ENCODE measurements at places on chromosomes 12 and 14.

GRCh38 chr12:69570545-69571399 lies 14.5 kb upstream of the CCT2 start:
- DNase-seq = peak; percentile 14

DNA sequence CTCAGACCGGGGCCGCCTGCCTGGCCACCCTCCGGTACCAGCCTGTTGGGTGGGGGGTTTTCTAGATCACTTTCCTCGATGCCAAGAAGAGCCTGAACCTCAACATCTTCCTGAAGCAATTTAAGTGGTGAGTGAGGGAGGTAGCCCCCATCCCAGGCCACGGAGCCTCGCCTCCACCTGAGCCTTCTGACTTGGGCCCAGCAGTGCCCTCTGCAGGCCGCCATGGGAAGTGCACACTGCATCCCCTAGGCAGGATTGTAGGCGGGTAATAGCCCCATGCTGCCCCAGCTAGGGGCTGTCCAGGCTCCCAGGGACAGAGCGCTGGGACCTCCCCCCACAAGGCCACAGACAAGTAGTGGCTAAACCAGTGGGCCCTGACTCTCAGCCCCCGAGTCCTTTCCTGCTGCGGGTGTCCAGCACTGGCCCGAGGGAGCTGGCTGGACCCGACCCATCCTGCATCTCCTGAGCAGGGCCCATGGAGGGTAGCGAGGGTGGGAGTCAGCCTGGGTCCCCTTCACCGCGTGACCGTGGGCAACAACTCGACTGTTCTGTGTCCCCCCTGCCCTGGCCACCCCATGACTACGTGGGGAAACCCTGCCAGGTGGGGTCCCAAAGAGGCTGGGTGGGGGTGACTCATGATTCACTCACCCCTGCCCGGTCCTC lies 15.3 kb upstream of the ADSS1 start:
- peak; percentile 62 for DNase-seq

GRCh38 chr12:93712200-93712599 lies 35.0 kb downstream of the CRADD start:
- DNase-seq = no peak

DNA sequence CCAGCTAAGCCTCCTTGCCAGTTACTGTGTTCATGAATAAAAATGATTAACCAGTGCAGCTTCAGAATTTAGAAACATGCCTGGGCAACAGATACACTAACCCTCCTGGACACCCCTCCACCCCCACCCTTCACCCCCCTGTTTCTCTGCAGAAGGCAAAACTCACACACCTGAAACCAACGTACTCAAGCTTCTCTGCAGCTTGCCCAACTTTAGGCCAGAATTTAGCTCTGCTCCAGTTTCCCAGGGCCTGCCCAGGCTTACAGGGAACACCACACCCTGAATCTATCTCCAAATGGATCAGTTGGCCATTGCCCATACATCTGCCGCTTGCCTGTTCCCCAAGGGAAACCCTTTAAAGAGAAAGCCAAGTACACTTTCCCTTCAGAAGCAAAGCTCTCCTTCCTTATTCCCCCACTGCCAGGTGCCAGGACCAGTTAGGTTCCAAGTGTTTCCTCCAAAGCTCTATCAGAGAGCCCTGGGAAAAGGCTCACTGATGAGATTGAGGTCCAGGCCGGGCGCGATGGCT lies 1.8 kb upstream of the SPPL3 start:
- DNase-seq = no peak

Data from activated CD8-positive, alpha-beta memory T cell treated with anti-CD3 and anti-CD28 coated beads for 1 hour (primary cell).